ENCODE measurements at places on chromosomes 12 and 14.

- DNase-seq: no peak
Observed at GRCh38 chr12:62637679-62638078, 171.1 kb downstream of the MON2 start.

DNA sequence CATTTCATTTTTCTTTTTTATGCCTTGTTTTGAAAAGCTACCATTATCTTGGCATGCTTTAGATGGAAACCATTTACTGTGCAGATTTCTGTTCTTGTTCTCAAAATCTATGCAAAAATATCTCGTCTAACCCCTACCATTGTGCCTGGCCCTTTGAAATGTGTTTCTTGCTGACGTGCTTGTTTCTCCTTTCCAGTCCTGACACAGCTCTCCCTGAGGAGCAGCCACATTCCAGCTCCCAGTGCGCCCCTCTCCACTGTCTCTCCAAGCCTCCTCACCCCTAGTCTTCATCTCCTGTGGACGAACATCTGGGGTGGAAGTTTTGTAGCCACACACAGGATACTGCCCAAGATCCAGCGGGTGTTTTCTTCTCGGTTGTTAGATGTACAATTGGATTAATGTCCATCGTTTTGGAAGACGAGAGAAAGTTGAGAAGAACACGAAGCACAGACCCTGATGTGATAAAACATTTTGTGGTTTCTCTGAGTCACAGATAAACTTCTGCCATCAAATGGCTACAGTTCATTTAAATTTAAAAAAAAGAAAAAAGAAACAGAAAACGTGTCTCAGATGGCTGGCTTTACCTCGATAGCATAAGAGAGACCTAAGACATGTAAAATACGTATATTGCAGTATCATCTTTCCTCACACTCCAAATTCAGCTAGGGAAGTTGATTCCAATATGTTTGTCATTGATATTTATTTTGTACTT is 21.9 kb upstream of the FGD4 start:
- no peak for DNase-seq

DNA sequence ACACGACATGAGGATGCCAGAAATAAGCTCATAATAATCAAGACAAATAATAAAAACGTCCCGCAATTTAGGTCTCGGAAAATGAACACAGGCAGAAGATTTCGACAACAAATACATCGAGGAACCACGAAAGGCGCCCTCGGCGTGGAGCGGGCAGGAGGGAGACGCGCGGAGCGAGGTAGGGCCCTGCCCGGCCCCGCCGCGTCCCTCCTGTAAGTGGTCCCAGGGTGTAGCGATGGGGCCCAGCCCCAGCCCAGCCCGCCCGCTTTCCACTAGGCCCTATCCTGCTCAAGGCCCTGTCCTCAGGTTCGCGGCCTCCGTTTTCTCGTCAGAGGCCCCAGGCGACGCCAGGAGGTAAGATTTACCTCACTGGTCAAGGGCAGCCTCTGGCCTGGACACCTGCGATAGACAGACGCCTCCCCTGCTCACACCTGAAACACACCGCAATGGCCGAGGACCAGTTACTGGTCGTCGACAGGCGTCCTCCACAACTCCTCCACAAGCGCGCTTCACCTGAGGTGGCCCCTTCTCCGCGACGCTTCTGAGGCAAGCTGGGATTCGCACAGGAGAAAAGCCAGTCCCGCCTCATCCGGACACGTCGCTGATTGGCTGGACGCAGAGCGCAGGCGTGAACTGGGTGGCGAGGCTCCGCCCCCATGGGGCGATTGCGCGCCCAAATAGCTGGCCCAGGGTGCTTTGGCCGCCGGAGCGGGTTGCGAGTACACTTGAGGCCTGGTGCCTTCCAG is at the start of gene SYCP3:
Gene SYCP3 (minus strand): TSS at position 543 of the 746 bp plus-strand sequence. CDS start 1,527 bp downstream, outside the sequence.
- DNase-seq: no peak

- no peak for DNase-seq
Observed at GRCh38 chr12:118743896-118744700, 237.2 kb upstream of the SRRM4 start.

- no peak for DNase-seq
Observed at GRCh38 chr12:53191096-53191884, 10.6 kb upstream of the CSAD start.

DNA sequence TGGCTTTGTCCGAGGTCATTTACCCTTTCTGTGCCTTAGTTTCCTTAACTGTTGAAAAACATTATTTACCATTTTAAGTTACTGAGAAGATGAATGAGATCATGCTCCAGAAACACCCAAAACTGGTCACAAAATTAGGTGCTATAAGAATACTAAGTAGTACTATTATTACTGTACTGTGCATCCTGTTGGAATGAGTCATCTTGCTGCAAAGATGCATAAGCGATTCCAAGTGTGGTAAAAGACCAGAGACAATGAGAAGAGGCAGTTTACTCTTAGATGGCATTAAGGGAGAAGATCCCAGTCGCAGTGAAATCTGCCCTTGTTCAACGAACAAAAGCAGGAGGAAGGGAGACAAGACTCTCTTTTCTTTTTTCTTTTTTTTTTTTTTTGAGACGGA is 4.2 kb upstream of the PLEKHA5 start:
- no peak for DNase-seq

GRCh38 chr14:100530270-100531072 is 56.7 kb downstream of the BEGAIN start:
- no peak for DNase-seq

DNA sequence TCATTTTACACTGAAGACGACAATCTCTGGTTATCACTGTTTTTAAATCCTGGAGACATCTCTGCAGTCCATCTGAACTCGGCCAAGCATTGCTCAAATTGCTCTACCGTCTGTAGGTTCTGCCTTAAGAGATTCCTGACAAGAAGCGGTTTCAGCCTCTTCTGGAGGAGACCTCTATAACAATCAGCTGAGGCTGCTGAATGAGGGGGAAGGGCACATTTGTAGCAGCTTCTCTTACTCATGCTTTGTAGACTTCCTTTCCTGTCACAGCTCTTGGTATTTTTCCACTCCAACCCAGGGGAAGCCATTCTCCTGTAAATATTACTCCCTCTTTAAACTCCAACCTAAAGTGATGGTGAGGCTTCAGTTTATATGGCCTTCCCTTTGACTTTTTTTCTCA is 3.0 kb downstream of the ARG2 start:
- no peak for DNase-seq

DNA sequence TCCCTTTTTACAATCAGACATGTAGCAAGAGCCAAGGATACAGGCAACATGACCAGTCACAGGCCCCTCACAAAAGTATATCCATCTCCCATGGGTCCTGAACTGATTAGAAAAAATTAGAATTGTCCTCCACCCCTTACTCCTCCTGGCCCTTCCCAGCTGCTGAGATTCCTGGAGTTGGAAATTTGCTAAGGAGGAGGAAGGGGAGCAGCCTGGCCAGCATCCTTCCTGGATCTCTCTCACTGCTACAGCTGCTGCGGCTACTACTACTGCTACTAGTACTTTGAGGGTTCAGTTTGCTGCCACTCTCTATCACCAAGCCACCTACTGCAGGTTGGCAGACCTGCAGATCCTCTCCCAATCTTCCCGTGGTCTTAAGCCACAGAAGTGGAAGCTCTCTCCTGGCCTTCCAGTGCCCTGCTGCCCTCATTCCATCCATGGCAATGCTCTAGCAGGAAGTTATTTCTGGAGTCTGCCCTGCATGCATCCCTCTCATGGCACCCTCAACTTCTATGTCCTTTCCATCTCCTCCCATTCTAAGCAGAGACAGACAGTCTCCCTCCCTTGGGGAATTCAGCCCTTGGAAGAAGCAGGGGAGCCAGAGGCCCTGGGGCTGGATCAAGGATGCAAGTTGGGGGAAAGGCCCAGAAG is 1.0 kb downstream of the ITGA7 start:
- DNase-seq: no peak

DNA sequence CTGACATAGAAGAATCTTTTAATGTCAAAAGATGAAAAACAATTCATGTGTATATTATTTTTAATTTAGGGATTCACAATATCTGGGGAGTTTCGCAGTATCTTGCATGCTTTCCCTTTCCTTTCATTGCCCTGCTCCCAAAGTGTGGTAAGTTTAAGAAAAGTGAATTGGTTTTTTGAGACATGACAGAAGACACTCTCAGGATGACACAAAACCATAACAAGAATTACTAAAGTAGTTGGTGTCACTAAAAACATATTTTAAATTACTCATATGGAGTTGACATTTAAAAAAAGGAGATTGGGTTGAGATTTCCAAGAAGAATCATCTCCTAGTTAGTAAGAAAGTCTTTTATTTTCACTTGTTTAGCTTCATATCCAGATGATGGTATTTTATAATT is 5.1 kb upstream of the PCNX1 start:
- no peak for DNase-seq

- no peak for DNase-seq
Observed at GRCh38 chr12:873954-874353, 75.5 kb downstream of the RAD52 start.

DNA sequence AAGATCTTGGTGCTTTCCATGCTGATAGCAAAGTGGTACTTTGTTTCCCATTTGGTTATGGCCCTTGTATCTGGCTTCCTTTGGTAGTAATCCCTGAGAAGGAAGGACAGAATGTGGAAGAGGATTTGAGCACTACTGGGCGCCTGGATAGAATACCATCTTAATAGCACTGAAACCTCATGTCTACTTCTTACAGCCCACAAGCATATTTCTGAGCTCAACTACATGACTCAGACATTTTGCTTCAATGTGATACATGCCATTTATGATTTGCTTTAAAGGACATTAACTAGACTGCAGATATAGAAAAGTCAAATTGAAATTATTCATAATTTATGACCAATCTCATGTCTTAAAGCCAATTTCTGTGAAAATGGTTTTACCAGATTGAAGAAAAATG is 80.4 kb downstream of the LIN7A start:
- DNase-seq: no peak

DNA sequence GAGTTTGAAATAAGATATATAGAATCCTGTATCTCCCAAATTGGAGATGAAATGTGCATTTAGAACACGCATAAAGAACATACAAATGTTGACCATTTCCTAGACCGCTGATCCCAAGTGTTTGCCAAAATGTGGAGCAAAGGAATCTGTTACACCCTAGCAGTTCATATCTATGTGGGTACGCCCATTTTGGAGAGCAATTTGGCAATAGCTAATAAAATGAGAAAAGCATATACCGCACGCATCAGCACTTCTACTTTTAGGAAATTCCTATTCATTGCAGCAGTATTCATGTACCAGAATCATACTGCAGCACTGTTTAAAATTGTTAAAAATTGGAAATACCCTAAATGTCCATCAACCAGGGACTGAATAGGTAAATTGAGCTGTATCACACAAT is 937.8 kb downstream of the BCL11B start:
- DNase-seq: no peak

DNA sequence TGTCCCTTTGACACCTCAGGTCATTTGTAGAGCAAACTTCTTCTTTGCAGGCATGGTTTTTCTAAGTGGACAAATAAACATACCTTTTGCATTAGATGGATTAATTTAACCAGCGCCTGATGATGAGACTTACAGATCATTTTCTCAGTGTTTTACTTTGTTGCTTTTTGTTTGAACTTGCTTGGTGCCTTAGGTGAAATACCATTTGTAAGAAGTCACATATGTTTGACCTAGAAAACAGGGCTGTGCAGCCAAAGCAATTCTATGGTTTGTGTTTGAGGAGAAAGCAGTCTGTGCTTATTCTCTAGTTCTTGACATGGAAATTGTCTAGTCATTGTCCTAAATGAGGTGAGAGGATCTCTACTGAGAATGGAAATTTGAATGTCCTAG is 111.1 kb downstream of the DIP2B start:
- no peak for DNase-seq

DNA sequence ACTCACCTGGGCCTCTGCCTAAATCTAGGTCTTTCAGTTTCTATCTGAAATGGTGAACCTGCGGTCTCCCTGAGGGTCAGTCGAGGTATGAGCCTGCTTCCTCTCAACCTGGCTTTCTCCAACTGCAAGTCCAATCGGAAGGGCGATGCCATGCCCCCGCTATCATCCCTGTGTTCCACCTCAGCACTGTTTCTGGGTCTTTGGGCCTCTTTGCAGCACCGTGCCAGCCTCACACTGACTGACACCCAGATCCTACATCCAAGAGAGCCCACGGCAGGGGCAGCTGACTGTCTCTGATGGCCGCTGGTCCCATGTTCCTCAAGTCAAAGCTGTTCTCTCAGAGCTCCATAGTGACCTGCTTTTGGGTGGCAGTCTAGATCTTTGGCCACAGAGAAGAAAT is 120.7 kb downstream of the PAPOLA start:
- DNase-seq: no peak

DNA sequence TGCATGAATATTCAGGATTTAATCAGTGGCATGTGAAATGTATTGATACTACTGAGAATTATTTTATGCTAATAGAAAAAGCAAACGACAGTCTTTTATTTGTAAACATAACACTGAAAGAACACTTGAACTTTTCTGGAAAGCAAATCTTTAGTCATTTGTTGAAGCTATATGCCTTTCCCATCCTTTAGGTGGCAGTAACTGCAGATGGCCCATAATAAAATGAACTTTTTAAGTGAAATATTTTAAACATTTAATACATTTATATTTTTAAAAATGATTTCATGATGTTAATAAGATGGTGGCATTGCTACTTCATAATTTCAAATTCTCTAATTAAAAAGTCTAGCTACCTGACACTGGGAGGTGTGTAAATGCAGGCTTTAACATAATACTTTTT is 13.9 kb upstream of the KRR1 start:
- no peak for DNase-seq

GRCh38 chr14:100709289-100710284 is 17.1 kb upstream of the DLK1 start:
- no peak for DNase-seq

GRCh38 chr12:56805355-56805754 is 42.2 kb downstream of the HSD17B6 start:
- no peak for DNase-seq

GRCh38 chr12:53862206-53862605 is 76.4 kb upstream of the HOXC13 start:
- DNase-seq: no peak

- DNase-seq: peak; percentile 54
Observed at GRCh38 chr14:21087294-21088091, 11.0 kb downstream of the ZNF219 start.

DNA sequence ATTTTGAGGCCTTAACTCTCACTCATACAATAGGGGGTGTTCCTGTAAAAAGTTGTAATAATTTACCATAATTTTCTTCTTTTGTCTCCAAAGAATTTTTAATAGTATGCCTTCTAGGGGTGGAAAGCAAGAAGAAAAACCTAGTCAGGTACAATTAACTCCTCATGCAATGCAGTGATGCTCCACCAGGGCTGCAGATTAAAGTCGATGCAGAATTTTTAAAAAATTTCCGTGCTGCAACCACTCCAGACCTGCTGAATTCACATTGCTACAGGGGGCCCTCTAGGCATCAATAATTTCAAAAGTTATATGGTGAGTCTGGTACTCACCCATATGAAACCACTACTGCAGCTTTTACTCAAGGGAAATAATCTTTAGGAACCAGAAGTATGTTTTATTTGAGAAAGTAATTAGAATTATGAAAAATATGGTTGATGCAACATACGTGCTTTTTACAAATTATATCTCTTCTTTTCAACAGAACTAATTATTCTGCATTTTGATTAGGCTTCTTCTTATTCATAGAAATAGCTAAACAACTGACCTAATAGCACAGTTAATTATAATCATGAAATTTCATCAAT is 353.2 kb downstream of the BCAT1 start:
- DNase-seq: peak; percentile 1

DNA sequence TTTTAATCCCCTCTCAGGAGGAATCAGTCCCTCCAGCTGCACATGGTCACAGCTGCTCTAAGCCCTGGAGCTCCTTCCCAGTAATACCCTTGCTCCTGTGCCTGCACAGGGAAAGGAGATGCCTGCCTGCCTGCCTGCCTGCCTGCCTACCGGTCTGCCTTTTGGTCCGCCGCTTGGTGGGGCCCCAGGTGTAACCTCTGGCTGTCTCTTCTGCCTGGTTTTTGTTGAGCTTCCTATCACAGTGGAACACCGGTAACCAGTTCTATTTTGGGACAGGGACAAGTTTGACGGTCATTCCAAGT is 99.8 kb downstream of the DAD1 start:
- no peak for DNase-seq

All from NCI-H2081 (cell line).